H1 (cell line): ENCODE measurements at places on chromosomes 2 and 18. TPM values are rescaled to one million over a fixed set of nuclear protein-coding genes. Genes with fewer than 3 reads are reported as not detected.

DNA sequence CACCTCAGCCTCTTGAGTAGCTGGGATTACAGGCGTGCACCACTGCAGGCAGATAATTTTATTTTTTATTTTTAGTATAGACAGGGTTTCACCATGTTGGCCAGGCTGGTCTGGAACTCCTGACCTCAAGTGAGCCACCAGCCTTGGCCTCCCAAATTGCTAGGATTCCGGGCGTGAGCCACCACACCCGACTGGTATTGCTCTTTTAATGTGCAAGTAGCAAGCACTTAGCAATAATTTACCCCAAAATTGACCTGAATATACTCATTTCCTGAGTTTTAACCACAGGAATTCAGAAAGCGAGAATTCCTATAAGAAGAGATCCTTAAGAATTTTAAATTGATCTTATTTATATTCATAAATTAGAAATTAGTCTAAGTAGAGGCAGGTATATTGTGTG, 169.1 kb downstream of the CDH2 start:
- DNase-seq = no peak

DNA sequence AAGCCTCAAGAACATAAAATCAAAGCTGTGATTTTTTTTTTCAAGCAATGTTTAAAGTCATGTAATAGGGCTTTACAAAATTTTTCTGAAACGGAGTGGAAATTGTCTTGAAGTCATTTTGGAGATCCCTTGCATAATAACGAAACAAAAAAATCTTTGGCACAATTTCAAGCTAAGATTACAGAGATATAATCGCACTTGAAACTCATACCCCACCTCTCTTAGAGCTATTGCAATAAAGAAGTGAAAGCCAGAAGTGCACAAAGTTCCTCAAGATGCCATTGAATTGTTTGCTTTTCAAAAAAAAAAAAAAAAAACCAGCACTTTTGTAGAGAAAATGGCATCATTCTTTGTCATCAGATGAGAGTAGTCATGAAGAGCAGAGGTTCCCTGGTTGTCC, 152.3 kb downstream of the PAX3 start:
- no peak for DNase-seq

DNA sequence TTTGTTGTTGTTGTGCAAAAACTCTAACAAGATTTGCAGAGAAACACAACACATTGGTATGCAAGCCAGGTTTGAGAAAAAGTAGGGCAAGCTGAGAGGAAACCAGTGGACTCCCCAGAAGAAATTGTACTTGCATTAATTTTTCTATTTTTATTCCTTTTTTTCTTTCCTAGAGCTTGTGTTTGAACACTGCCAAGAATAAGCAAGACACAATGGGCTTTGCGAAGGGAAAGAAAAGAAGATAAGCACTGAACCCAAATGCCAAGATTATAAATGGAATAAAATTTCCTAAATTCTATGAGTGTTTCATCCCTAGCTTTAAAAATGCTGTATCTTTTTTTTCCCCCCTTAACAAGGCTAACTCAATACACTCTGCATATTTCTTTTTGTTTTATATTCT, 17.0 kb upstream of the CYTIP start:
- DNase-seq = no peak

DNA sequence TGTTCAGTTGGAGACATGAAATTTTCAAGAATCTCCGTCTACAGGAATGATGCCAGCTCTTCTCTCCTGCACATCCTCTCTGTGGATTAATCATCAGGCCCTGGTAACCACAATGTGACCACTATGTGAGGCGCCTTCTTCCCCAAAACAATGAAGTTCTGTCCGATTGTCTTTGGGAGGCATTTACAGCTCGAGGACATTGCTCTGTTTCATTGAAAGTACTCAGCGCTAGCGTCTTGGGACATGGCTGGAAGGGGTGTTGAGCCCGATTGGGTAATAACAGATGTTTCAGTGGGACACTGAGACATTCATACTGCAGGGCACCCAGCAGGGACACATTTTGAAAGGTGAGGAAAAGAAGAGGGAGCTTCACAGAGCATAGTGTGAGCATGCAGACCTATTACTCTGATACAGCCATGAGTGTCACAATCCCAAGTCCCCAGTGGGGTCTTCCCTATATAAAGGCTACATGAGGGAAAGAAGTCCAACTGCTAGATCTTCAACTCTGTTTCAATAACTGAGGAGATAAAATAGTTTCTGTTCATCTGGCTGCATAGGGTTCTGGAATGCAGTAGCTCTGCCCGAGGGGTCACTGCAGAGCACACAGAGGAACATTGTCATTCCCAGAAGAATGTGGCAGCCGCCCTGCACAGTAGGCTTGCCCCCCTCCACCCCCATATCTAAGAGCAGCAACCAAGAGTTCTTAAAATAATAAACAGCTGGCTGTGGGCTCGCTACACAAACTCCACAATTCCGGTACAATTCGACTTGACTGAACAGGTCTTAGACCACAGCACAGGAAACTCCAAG, 237.3 kb downstream of the OSR1 start:
- DNase-seq = no peak

SP5 gene
- total RNA-seq = 0.31 TPM in 1 of 2 replicates, not detected in the other

NT5C1B gene
- not detected in 2 replicates for total RNA-seq

PFN4 gene
- total RNA-seq = not detected in 2 replicates
